CD8-positive, alpha-beta T cell (primary cell): ENCODE measurements at places on chromosomes 5 and 9.
A peak's percentile ranks its signal among the peaks of the same experiment; 100 is the strongest.

DNA sequence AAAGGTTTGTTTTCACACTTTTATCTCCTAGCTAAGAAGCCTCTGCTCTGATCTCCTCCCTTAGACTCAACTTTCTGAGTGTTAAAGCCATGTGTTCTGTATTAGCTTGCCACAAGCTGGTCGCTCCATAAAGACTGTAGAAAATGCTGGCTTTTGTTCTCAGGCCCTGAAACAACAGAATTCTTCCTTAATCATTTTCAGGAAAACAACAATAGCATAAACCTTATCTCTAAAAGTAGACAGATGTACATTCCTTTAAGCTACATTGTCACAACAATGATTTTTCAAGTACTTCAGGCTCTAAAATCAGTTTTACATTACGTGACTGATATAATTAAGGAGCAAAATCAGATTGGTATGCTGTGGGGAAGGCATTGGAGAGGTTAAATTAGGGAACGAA is 41.9 kb downstream of the VCAN start:
- DNase-seq = no peak

- DNase-seq = no peak
These were observed 162.7 kb downstream of the ZNF608 start for GRCh38 chr5:124583469-124584350.

GRCh38 chr9:137055385-137056364 is 1.8 kb upstream of the ENTPD2 start:
- DNase-seq = no peak

DNA sequence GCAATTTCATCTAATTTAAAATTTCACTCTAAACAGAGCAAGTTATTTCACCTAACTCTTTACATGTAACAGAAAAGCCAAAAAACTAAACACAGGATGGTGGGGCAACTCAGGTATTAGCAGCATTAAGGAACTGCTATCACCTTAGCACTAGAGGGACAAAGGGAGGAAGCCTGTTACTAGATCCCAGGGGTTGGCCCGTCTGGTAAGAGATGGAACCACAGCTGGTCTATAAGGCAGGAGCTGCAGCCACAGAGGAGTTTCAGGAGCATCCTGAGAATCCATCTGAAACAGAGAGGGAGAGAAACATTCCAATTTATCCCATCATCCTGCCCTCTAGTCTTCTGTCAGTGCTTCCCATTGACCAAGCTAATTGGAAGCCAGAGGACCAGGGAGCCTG is 300.3 kb downstream of the MRPS30 start:
- no peak for DNase-seq

GRCh38 chr5:57538341-57538955 is 55.8 kb upstream of the ACTBL2 start:
- DNase-seq = no peak

- DNase-seq = no peak
These were observed 322.4 kb downstream of the TMEM167A start for GRCh38 chr5:82754759-82755158.

DNA sequence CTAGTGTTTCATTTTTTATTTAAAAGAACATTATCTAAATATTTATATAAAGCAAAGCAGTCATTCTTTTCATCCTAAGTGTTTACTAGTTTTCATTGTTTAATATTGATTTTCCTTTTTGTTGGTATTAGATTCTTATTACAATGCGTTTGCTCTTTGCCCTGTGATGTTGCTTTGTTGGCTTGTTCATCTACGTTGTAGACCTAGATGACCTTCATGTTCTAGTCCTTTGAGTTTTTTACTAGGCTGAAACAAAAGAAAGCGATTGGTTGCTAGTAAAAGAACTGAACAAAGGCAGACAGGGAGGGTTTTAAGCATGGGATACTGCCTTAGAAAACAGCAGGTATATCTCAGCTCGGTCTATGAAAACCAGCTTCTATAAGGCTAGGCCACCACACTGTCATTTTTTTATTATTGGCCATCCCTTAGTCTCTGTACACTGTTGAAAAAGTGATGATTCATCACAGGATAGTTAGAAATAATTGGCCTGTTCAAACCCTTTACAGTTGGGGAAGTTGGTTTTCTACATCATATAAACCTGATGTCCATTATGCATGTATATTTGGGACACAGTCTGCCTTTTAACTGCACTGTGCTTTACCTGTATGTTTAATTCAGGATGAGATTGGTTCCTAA is 119.0 kb downstream of the ZCCHC7 start:
- no peak for DNase-seq

GRCh38 chr5:87185838-87186237 is 81.8 kb upstream of the RASA1 start:
- no peak for DNase-seq

GRCh38 chr9:2765250-2765880 is 48.1 kb downstream of the KCNV2 start:
- no peak for DNase-seq

- peak; percentile 65 for DNase-seq
These were observed 36.7 kb downstream of the MTREX start for GRCh38 chr5:55344392-55344992.

- no peak for DNase-seq
These were observed 50.0 kb upstream of the RFX3 start for GRCh38 chr9:3575821-3576220.

- no peak for DNase-seq
These were observed 132.7 kb downstream of the GLIS3 start for GRCh38 chr9:4167079-4167671.

GRCh38 chr5:143649937-143650621 is 161.9 kb upstream of the HMHB1 start:
- no peak for DNase-seq

DNA sequence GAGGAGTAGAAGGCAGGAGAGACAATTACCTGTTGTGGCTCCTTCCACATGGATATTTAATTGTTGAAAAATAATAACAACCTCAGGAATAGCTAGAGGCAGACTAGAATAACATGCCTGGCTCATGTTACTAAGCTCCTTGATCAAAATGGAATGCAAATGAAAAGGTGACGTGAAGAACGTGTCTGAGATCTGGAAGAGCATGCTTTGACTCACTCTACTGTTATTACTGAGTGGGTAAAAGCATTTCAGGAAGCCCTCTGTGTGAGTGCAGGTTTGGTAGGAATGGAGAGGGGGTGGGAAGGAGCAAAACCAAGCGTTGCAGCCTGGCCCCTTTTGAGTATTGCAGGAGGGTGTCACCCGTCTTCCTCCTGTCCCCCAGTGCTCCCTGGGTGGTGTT is 84.8 kb downstream of the EQTN start:
- DNase-seq = no peak

GRCh38 chr5:122063836-122064235 is 14.2 kb downstream of the LOX start:
- no peak for DNase-seq

GRCh38 chr5:59360130-59360555 is 533.4 kb downstream of the PDE4D start:
- DNase-seq = no peak

- no peak for DNase-seq
These were observed 563 bp upstream of the FGF10 start for GRCh38 chr5:44389823-44390143.

- DNase-seq = no peak
These were observed 446.9 kb upstream of the GRIN3A start for GRCh38 chr9:102185371-102185770.

- no peak for DNase-seq
These were observed 109.7 kb downstream of the ZNF354C start for GRCh38 chr5:179169836-179170235.

GRCh38 chr5:132431632-132432031 is 58.9 kb downstream of the IRF1 start:
- peak; percentile 51 for DNase-seq

- no peak for DNase-seq
These were observed 59.8 kb upstream of the NFIB start for GRCh38 chr9:14373706-14374105.

- DNase-seq = no peak
These were observed 144.9 kb downstream of the GIN1 start for GRCh38 chr5:102975045-102975444.

DNA sequence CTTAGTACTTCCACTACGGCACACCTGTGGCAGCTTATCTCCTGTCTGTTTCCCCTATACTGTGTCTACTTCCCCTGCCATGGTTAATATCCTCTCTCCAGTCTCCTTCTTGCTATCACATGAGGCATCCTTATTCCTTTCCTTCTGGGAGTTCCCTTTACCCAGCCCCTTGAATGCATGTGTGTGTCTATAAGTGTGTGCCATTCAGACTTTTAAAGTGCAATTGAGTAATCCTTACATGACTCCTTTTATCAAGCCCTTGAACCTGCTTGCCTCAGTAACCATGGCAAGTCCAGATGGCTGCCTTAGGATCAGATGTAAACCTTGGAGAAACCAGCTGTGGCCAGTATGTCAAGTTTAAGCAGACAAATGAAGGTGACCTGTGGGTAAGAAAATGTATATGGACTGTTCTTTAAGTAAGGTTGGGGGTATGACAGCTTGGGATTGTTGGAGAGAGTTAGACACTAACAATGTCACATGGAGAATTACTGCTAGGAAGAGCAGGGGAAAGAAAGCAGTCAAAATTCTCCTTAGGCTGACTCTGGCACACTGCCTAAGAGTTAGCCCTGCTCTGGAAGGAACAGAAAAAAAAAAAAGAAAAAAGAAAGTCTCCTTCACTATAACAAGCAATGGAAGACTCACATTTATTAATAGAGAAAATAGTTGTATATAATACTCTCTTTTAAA is 142.1 kb downstream of the HINT1 start:
- no peak for DNase-seq

DNA sequence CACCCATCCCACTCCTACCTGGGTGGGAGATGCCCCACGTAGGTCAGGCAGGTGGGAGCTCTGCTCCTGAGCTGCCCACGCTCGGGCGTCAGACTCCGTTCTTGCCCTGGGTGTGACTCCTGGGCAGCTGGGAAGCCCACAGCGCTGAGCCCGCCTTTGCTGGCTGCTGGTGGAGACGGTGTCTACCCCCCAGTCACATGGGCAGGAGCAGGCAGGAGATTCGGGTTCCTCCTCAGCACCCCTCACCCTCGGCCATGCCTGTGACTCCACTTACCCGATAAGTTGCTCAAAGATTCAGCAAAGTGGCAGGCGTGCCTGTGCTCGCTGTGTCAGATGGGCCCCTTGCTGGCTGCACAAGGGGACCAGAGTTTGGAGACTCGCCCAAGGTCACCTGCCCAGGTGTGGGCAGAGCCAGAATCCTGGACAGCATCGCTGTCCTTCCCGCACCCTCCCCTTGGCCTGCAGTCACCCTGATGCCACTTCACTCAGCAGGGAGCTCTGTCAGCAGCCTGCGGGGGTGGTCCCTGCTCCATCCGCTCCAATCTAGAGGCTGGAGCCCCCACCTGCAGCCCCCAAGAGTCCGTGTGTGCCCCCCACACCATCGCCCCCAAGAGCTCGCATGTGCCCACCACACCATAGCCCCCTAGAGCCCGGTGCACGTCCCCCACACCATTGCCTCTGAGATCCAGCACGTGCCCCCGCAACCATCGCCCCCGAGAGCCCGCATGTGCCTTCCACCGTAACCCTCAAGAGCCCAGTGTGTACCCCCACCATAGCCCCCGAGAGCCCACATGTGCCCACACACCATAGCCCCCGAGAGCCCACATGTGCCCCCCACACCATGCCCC is 4.2 kb downstream of the LCN1 start:
- no peak for DNase-seq

GRCh38 chr5:65640240-65640639 is 15.4 kb downstream of the SHLD3 start:
- DNase-seq = no peak

DNA sequence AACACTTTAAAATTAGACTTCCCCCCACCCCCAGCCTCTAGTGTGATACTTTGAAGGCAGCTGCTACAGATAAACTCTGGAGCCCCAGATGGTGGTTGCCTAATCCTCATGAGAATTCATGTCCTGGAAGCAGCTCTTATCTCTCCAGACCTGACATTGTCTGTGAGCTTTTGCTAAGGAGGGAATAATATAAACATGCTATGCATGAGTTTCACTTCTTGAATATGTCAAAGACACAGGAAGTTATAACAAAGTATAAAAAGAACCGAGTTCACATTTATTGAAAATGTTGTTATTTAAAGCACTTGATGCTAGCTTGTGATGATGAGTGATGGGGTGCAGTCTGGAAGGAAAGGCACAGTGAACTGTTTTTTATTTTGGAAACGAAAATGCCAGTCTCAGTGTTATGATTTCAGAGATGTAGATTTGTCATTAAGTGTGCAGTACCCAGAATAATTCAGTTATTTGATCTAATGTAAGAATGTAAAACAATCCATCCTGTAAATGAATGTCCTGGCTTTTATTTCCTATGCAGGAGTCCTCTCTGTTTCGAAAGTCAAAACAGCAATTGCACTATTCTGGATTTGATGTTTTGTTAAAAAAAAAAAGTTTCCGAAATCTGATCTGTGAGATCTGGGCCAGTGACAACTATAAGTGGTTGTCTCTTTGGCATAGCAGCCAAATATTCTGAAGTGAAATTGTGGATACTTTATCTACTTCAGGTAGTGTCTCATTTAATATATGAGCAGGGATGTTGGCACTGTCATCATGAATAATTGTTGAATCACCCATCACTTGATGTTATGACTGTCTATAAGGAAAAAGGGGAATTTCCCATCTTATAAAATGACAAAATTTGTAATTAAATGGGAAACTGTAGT is 77.0 kb downstream of the ZCCHC7 start:
- no peak for DNase-seq

GRCh38 chr5:146778795-146779194 is 99.8 kb downstream of the PPP2R2B start:
- no peak for DNase-seq

GRCh38 chr5:169632946-169633345 is 4.1 kb upstream of the DOCK2 start:
- DNase-seq = no peak

GRCh38 chr9:137011156-137011555 is 14.8 kb upstream of the CLIC3 start:
- DNase-seq = no peak

GRCh38 chr9:19689328-19690101 is 99.3 kb downstream of the SLC24A2 start:
- DNase-seq = no peak
